ENCODE measurements at places on chromosomes 2 and 18.

GRCh38 chr18:907115-907884 is 2.6 kb downstream of the ADCYAP1 start:
- peaks cover 16% of the 10 kb centered on the region for H3K4me1 ChIP-seq
- H3K4me3 ChIP-seq: peak overlapping the region; percentile 49

GRCh38 chr2:10079870-10080535 is at the start of gene CYS1:
TSS of gene CYS1 (minus strand) at chr2:10080411. CDS start at chr2:10080223, 188 bp downstream.
- H3K4me1 ChIP-seq: peaks cover 17% of the 10 kb centered on the region
- H3K27me3 ChIP-seq: peaks cover 91% of the 10 kb centered on the region
- DNase-seq: peak; percentile 41
- H3K27ac ChIP-seq: peak within 1 kb of the TSS; percentile 53
- H3K36me3 ChIP-seq: no peaks in the 10 kb centered on the region
- H3K4me3 ChIP-seq: peak within 1 kb of the TSS; percentile 67

DNA sequence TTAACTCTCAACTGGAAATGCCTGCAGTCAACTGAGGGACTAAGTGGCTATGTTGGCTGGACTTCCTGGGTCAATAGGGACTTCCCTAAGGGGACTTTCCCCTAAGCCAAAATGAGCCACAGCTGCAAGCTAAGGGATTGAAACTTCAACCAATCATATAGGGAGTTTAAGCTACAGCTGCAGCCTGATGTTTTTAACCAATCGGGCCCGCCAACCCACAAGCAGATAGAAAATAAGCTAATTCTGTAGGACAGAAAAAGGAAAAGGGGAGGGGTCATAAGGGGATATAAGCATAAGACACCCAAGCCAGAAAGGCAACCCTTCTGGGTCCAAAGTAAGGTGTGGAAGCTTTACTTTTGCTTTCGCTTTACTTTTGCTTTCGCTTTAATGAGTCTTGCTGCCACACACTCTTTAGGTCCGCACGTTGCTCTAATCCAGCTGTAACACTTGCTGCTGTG is 927.5 kb downstream of the ERBB4 start:
- no peaks in the 10 kb centered on the region for H3K36me3 ChIP-seq
- H3K4me3 ChIP-seq: peak overlapping the region; percentile 26
- H3K4me1 ChIP-seq: peaks cover 11% of the 10 kb centered on the region
- no peaks in the 10 kb centered on the region for H3K27me3 ChIP-seq
- DNase-seq: peak; percentile 21
- H3K27ac ChIP-seq: no peak overlapping the region

DNA sequence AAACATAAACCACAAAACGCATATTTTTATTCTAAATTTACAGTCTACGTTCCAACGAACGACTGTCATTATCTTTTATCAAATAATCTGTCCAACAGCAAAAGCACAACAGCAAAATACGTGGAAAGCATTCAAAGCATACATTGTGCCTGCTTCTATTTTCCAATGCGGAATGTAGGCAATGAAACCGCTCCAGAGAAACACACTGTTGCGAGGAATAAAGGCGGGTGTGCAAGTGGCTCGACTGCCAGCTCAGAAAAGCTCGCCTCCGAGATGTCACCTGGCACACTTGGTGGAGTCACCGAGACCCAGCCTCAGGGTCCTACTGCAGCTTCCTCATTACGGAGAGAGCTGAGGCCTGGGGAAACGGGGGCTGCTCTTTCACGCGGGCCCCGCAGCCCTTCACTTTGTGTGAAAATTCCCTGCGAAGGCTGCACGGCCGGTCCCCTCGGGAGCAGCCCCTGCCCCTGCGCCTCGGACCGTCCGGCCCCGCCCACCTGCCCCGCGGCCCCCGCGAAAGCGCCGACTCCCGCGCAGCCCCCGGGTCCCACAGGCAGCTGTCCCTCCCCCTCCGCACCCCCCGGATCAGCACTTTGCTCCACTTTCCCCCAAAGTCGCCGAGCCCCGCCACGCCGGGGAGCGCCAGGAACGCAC is 752 bp downstream of the MGAT4A start:
- DNase-seq: peak; percentile 74
- peak overlapping the region; percentile 93 for H3K27ac ChIP-seq
- H3K4me3 ChIP-seq: peak overlapping the region; percentile 82
- H3K4me1 ChIP-seq: peaks cover 71% of the 10 kb centered on the region
- no peaks in the 10 kb centered on the region for H3K27me3 ChIP-seq

DNA sequence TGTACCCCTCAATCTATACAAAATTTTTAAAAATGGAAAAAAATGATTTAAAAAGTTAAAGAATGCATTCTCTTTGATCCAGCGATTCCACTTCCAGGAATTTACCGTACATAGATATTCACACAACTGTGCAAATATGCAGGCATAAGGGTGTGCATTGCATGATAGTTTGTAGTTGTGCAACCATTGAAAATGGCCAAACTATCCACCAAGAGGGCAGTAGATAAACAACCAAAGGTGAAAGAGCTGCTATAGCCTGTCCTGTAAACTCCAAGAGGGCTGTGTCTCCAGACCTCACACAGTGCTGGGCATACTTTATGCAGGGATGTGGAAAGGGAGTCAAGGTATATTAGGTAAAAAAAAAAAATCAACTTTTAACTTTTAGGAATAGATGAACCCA is 116.5 kb upstream of the NEDD4L start:
- H3K27ac ChIP-seq: no peak overlapping the region
- no peak overlapping the region for H3K4me3 ChIP-seq
- peaks cover 4% of the 10 kb centered on the region for H3K4me1 ChIP-seq
- no peaks in the 10 kb centered on the region for H3K27me3 ChIP-seq
- no peak for DNase-seq

GRCh38 chr2:42217307-42217706 is 48.2 kb downstream of the EML4 start:
- no peaks in the 10 kb centered on the region for H3K27me3 ChIP-seq
- peaks cover 27% of the 10 kb centered on the region for H3K36me3 ChIP-seq
- H3K4me3 ChIP-seq: no peak overlapping the region
- peaks cover 15% of the 10 kb centered on the region for H3K4me1 ChIP-seq
- H3K27ac ChIP-seq: no peak overlapping the region
- no peak for DNase-seq

DNA sequence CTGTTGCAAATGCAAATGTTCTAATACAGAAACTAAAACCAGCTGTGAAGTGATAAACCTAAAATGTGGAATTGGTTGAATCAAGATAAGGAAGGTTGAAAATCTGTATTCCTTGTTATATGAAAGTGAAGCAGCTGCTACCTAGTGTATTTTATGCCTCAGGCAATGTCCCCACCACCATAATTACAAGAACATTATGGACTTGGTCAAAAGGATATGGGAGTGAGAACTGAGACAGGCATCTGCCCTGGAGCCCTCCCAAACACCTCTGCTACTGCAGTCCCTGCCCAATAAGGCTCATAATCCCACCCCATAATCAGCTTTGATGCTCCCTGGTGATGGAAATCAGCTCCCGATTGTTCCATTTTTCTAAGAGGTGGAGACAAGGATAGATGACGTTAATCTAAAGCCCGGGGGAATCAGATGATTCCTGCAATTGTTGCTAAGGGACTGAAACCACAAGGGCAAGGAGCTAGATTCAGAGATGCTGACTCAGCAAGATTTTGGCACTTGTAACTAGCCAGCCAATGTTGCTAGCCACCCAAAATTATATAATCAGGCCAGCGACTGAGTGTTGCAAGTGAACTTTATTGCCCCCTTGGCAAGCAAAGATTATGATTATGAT is 69.5 kb downstream of the EVA1A start:
- no peak overlapping the region for H3K4me3 ChIP-seq
- DNase-seq: no peak
- H3K27me3 ChIP-seq: peaks cover 5% of the 10 kb centered on the region
- H3K36me3 ChIP-seq: no peaks in the 10 kb centered on the region
- H3K4me1 ChIP-seq: no peaks in the 10 kb centered on the region

- H3K27ac ChIP-seq: no peak overlapping the region
- no peak overlapping the region for H3K4me3 ChIP-seq
- no peak for DNase-seq
- no peaks in the 10 kb centered on the region for H3K36me3 ChIP-seq
Measured at GRCh38 chr2:100423631-100424030, 6.2 kb upstream of the CHST10 start.

DNA sequence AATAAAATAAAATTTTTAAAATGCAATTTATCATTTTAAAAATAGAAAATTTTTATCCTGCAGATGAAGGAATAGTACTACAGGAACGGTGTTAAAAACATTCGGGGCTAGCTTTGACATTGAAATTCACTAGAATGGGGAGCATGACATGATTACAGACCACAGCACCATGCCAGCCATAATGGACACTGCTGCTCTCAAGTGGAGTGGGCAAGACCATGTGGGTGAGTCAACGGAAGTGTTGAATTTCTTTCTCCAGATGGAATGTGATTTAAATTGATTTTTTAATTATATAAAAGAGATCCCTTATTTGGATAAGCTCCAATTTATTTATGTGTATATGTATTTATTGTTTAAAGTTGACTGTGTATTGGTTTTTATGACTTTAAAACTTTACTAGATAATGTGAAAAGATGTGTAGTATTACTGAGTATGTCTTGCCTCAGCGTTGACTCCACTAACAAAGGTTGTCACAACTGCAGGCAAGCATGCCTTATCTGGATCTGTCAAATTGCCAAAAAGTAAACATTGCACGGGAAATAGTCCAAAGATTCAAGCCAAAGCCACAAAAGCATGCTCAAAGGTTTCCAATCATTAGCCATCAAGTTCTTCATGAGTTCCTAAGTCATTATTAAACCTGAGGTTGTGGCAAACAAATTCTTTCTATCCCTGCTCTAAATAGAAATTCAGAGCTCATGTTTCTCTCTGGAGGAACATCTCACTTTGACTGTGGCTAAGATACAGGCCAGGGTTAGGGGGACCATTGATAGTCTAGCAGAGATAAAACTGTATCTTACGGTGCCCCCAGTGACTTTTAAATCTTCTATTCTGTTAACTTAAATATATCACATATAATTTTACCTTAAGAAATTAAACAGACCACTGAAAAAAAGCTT is 536.9 kb downstream of the TMX3 start:
- no peaks in the 10 kb centered on the region for H3K4me1 ChIP-seq
- H3K4me3 ChIP-seq: no peak overlapping the region
- no peak overlapping the region for H3K27ac ChIP-seq
- no peaks in the 10 kb centered on the region for H3K27me3 ChIP-seq
- no peaks in the 10 kb centered on the region for H3K36me3 ChIP-seq

GRCh38 chr2:197156771-197157170 is 153.8 kb downstream of the ANKRD44 start:
- DNase-seq: no peak
- peaks cover 38% of the 10 kb centered on the region for H3K36me3 ChIP-seq
- no peak overlapping the region for H3K4me3 ChIP-seq
- no peaks in the 10 kb centered on the region for H3K27me3 ChIP-seq
- H3K4me1 ChIP-seq: peaks cover 52% of the 10 kb centered on the region

GRCh38 chr2:156333274-156333950 is 891 bp upstream of the NR4A2 start:
- peaks cover 55% of the 10 kb centered on the region for H3K27me3 ChIP-seq
- peaks cover 2% of the 10 kb centered on the region for H3K36me3 ChIP-seq
- peak overlapping the region; percentile 93 for H3K27ac ChIP-seq
- peak overlapping the region; percentile 91 for H3K4me3 ChIP-seq
- peaks cover 52% of the 10 kb centered on the region for H3K4me1 ChIP-seq
- peak; percentile 36 for DNase-seq

DNA sequence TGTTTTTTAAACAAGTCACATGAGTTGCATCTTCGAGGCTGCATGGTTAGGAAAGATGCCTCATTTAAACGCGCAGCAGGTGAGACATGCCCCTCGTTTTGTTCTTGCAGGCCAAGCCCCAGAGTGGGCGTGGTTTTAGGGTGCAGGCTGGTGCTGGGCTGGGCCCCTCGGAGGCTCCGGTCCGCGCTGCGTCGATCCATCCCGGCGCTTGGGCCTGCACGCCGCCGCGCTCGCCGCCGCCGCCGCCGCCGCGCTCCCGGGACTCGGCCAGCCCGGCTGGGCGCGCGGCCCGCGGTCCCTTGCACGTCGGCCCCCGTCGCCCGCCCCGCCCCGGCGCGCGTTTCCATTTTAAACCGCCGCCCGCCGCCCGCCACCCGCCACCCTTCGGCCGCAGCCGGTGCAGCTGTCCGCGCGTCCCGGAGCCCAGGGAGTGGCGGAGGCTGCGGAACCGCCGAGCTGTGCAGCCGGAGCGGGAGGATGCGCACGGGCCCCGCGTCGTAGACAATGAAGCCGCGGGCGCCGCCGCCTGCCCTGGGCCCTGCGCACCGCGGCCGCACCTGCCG is 175.5 kb downstream of the AGAP1 start:
- H3K27me3 ChIP-seq: peaks cover 68% of the 10 kb centered on the region
- DNase-seq: no peak
- H3K4me3 ChIP-seq: peak overlapping the region; percentile 3
- no peaks in the 10 kb centered on the region for H3K36me3 ChIP-seq

GRCh38 chr18:46910856-46911255 is 6.5 kb downstream of the PIAS2 start:
- no peaks in the 10 kb centered on the region for H3K27me3 ChIP-seq
- no peak overlapping the region for H3K4me3 ChIP-seq
- H3K36me3 ChIP-seq: peaks cover 35% of the 10 kb centered on the region
- no peak for DNase-seq

- no peak for DNase-seq
- H3K4me1 ChIP-seq: peaks cover 58% of the 10 kb centered on the region
- no peaks in the 10 kb centered on the region for H3K27me3 ChIP-seq
- H3K27ac ChIP-seq: peak overlapping the region; percentile 14
- H3K4me3 ChIP-seq: no peak overlapping the region
Measured at GRCh38 chr2:26769089-26769761, 5.1 kb downstream of the SLC35F6 start.

DNA sequence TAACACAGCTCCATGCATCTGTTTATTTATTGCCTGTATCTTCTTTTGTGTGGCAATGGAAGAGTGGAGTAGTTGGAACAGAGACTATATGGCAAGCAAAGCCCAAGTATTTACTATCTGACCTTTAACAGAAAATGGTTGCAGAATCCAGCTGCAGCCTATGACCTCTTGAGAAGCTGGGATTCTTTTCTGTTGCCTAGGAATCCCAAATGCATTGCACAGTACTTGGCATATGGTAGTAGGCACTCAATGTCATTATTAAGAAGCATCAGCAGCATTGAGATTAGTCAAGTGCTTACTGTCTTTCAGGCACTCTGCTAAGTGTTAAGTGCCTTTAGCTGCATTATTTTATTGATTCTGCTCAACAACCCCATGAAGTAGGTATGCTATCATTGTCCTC is 331.6 kb downstream of the CCDC85A start:
- H3K27me3 ChIP-seq: no peaks in the 10 kb centered on the region
- DNase-seq: no peak
- no peak overlapping the region for H3K27ac ChIP-seq
- H3K4me3 ChIP-seq: no peak overlapping the region
- H3K36me3 ChIP-seq: no peaks in the 10 kb centered on the region
- no peaks in the 10 kb centered on the region for H3K4me1 ChIP-seq

- no peaks in the 10 kb centered on the region for H3K4me1 ChIP-seq
- no peaks in the 10 kb centered on the region for H3K27me3 ChIP-seq
- H3K4me3 ChIP-seq: no peak overlapping the region
- no peaks in the 10 kb centered on the region for H3K36me3 ChIP-seq
- no peak for DNase-seq
Measured at GRCh38 chr2:19785447-19785846, 116.3 kb downstream of the TTC32 start.

GRCh38 chr2:100722125-100722524 is 97.8 kb upstream of the NPAS2 start:
- no peak for DNase-seq
- no peak overlapping the region for H3K4me3 ChIP-seq
- H3K36me3 ChIP-seq: no peaks in the 10 kb centered on the region
- H3K4me1 ChIP-seq: no peaks in the 10 kb centered on the region

GRCh38 chr2:168211664-168212163 is 35.7 kb downstream of the STK39 start:
- no peak for DNase-seq
- no peak overlapping the region for H3K4me3 ChIP-seq
- no peaks in the 10 kb centered on the region for H3K27me3 ChIP-seq
- peaks cover 40% of the 10 kb centered on the region for H3K4me1 ChIP-seq

Measured in activated naive CD4-positive, alpha-beta T cell treated with anti-CD3 and anti-CD28 coated beads, Interleukin-2, amount 10 ng/mL, durations not matched to agents 7 days and 5 days (primary cell).